NCI-H2171 treated with DMSO at 0.1 percent for 48 hours (cell line): ENCODE measurements at places on chromosomes 5 and 9.
A peak's percentile ranks its signal among the peaks of the same experiment; 100 is the strongest.

GRCh38 chr9:110476251-110476650, 103.3 kb downstream of the SVEP1 start:
- no peak for DNase-seq

DNA sequence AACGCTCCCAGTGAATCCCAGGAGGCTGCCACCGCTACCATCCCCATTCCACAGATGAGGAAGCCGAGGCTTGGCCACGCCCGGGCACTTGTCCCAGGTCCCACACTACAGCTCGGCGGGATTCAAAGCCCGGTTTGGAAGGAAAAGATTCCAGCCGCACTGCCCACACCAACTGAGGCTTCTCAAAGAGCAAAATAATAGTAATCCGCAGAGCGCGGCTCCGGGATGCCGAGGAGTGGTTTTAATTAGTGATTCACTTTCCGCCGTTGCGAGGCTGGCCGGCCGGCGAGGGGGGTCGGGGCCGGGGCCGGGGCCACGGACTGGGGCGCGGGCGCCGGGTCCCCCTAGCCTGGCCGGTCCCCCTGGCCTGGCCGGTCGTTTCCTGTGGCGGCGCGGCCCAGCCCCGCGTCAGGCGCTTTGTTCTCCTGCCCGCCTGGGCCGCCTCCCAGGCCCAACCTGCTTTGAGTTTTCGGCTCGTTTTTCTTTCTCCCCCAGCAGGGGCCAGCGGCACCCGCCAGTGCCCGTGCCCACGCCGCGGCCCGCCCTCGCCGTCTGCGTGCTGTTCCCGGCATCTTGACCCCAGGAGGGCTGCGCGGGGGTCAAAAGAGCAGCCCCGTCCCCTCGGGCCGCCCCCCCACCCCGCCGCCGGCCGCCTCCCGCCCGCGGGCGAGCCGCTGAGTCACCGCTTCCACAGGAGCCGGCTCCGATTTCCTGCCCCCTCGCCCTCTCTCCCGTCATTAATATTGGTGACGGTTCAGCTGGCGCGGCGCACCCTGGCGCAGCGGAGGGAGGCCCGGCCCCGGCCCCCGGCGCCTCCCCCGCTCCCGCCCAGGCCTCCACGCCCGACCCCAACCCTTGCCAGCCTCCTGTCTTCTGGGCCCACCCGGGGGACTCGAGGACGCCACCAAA, 31.2 kb downstream of the FGF18 start:
- no peak for DNase-seq

- DNase-seq = no peak
Measured at GRCh38 chr5:119878712-119879111, 249.4 kb downstream of the FAM170A start.

- no peak for DNase-seq
Measured at GRCh38 chr5:33462456-33462855, 21.7 kb downstream of the TARS1 start.

- no peak for DNase-seq
Measured at GRCh38 chr9:93457006-93457405, 3.6 kb upstream of the FAM120AOS start.

- no peak for DNase-seq
Measured at GRCh38 chr5:109945097-109945678, 255.5 kb downstream of the MAN2A1 start.

- no peak for DNase-seq
Measured at GRCh38 chr5:9356351-9356825, 189.5 kb downstream of the SEMA5A start.

GRCh38 chr5:135236228-135236907, 162.7 kb downstream of the MACROH2A1 start:
- DNase-seq = no peak

GRCh38 chr5:61307191-61307590, 24.9 kb upstream of the ZSWIM6 start:
- no peak for DNase-seq

DNA sequence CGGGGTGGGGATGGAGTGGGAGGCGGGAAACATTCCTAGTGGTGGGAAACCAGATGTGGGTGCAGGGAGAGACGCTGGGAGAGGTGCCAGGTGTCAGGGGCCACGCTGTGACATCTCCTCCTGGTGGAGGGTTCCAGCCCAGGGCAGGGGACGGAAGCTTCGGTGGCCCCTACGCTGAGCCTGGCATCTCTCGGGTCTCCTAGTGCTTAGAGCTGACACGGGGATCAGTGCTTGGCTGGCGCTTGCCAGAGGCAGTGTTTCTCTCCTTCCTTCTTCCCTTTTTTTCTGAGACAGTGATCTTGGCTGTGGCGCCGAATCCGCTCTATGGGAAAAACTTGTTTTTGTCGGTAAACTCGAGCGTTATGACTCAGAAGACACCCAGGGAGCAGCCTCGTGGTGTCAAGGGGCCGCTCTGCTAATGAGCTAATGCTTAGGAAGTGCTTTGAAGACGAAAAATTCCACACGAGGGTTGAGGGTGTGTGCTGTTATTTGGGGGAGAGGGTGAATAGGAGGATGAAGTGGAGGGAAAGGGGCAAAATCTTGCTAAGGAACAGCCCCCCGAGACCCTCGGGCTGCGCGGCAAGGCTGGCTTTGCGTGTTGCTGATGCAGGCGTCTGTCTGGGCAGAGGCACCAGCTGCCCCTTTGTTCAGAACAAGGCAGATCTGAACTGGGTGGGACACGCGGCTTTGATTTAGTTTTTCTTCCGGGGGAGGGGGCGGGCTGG, 20.4 kb upstream of the IER5L start:
- no peak for DNase-seq

DNA sequence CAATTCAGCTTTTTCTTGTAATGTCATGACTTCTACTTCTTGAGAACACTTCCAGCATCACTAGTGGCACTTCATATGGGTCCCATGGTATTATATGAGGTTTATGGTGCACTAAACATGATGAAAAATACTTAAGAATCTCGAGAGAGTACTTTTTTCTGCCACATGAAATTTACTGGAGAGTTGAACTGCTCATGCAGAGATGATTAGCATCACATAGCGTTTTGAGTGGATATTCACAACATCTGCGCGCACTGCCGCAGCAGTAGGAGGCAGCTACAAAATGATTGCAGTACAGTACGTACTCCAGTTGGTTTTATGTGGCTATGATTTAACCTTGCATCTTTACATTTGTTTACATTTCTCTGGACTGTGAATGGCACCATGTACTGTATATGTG, 14.7 kb downstream of the RAD1 start:
- DNase-seq = no peak

DNA sequence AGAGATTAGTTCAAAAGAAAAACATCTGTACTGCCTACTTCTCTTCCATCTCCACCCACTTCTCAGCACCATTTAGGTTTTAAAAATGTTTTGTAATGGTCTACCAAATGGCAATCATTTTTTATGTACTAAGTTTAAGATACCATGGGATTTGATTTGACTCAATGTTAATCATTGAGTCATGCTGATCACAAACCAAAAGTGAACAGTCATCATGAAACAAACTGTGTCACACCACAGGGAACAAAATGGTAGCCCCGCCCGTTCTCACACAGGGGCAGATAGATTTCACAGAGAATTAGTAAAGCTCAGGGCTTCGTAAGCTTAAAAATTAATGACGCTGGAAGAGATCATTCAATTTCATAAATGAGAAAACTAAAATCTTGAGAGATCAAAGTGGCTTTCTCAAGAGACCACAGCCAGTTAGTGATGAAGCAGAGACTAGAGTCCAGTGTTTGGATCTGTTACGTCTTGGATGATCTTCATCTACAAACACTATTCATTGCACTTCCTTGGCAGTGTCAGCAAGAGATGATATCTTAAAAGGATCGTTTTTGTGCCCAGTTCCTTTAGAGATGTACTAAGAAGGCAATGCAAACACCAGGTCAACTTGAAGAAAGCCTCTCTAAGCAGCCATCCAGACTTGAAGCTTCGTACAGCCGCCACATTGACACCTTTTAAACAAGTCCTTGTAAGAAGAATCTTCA, 33.9 kb upstream of the TRIO start:
- DNase-seq = no peak

GRCh38 chr9:129370770-129371169, 192.7 kb upstream of the IER5L start:
- DNase-seq = no peak

- DNase-seq = no peak
Measured at GRCh38 chr5:173878224-173878967, 9.8 kb upstream of the CPEB4 start.

- no peak for DNase-seq
Measured at GRCh38 chr9:117030254-117030768, 343.2 kb downstream of the TRIM32 start.

DNA sequence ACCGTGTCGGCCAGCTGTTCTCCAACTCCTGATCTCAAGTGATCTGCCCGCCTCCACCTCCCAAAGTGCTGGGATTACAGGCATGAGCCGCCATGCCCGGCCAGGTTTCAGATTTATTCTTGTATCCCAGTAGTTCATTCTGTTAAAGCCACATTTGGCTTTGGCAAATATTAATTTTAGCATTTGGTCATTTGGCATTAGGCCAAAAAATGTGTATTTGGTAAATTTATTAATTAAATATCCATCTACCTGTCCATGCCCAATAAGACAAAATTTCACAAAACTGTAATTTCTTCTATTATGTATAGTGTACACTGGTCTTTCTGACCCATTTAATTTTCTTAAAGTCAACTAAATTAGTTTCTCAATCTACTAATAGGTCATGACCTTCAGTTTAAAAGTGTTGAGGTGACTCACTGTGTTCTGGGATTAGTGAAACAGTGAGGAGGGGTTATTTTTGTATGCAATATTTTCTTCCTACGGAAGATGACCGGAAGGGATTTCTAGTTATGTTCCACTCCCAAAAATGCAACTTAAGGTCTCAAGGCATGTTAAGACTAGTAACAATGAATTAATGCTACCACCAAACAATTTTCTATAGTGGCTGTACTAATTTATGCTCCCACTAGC, 21.0 kb downstream of the OSTF1 start:
- no peak for DNase-seq

DNA sequence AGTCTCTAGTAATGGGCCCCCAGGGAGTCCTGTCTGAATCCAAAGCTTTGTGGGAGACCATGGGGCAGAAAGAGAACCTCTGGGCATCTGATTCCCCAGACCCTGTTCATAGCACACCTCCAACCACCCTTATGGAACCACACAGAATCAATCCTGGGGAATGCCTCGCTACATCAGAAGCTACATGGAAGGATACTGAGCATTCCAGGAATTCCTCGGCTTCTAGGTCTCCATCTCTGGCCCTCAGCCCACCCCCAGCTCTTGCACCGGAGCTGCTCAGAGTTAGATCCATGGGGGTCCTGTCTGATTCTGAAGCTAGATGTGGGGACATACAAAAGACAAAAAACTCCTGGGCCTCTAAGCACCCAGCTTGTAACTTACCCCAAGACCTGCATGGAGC, 28.4 kb downstream of the VCP start:
- no peak for DNase-seq

- no peak for DNase-seq
Measured at GRCh38 chr5:1405539-1406530, 39.4 kb downstream of the SLC6A3 start.

DNA sequence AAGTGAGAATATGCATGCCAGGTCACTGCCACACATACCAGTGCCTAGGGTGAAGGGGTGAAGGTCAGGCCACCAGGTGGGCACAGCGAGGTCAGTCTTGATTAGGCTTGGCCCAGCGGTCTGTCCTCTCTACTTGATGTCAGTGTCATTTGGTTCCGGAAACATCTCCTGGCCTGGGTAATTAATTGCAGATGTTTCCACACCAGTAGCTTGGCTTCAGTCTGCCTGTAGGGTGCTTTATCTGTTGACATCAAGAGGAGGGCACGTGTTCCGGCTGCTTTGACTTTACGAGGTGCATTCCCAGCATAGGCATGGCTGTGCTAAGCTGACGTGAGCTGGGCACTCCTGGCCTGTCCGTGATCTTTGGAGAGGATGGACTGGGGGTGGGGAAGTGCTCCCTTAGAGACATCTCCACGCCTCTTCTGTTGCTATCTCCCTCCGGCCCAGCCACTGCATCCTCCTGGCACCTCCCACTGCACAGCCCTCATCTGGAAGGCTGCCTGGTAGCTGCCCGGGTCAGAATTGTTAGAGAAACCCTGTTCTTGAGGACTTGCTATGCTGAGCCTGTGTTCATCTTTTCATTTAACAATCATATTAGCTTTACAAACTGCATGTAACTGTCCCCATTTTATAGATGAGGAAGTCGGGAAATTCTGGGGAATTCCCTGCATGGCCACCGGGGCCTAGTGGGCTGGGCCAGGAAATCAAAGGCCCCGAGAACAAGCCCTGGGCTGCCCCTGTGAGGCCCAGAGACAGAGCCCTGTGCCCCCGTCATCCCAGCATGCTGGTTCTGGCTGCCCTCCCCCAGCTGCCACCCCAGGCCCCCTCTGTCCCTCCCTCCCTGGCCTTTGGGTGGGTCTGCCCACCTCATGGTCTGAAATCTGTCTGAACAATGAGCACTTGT, 29.1 kb downstream of the JADE2 start:
- DNase-seq = no peak

GRCh38 chr9:36665921-36666431, 93.3 kb downstream of the MELK start:
- no peak for DNase-seq

DNA sequence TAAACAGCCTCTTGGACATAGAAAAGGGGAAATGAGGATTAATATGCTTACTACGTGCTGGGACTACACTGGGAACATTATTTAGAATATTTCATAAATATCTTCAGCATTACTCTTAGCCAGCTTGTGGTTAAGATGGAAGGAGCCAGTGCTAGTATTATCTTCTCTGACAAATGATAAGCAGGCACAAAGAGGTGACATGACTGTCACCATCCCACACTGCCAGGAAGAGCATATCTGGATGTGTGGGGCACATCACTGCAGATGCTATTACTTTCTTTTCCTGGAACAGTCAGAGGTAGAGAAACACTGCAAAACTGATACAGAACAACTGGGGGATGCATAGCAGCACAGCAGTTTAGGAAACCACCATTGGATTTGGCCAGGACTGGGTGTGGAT, 281.0 kb upstream of the TNC start:
- DNase-seq = no peak

- DNase-seq = no peak
Measured at GRCh38 chr5:126233256-126233655, 190.0 kb upstream of the GRAMD2B start.

- no peak for DNase-seq
Measured at GRCh38 chr5:180618487-180618828, 27.2 kb upstream of the SCGB3A1 start.

DNA sequence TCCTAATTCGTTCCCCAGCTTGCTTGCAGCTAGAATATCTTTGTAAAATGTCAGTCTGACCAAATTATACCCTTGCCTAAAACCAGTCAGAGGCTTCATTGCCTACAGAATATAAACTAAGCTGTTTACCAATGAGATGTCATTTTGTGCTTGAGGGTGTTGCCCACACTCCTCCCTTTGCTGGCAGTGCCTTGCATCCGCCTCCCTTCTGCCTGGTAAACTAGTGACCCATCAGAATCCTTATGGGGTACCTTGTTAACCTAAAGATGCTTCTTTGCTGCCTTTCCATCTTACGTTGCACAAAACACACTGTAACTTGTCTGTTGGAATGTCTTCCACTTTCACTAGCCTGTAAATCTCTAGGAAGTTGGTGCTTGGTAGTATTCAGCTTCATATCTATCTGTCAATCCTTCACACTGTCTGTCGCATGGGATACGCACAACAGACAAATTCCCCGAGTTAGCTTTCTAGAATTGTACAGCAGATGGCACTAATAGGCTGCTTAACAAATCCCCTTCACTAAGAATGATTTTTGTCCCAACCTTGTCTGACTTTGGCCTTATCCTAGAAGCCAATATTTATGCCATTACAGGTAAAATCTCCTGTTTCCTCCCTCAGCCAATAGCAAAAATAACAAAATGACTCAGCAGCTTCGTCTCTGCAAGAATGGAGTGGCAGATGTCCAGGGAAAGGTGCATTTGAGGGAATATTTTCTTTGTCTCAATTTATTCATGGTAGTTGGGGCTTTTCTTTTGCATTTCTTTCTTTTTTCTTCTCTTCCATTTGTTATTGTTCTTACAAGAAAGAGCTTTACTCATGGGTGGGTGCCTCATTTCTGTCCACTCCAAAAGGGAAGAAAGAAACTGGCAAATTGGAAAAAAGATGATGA, 3.0 kb downstream of the NUDT2 start:
- DNase-seq = peak; percentile 49
